ENCODE measurements at places on chromosomes 16 and 17. TPM values are rescaled to one million over a fixed set of nuclear protein-coding genes. Genes with fewer than 3 reads are reported as not detected.

ATAD5 gene
- 1.7 TPM for polyA plus RNA-seq

PARD6A gene
- 18.5 TPM for polyA plus RNA-seq

KRT33B gene
- polyA plus RNA-seq: not detected

RAB37 gene
- 76.5 TPM for polyA plus RNA-seq

ZNF469 gene
- polyA plus RNA-seq: 0.26 TPM

TEKT3 gene
- not detected for polyA plus RNA-seq

SLC5A11 gene
- 0.13 TPM for polyA plus RNA-seq
